ENCODE measurements at places on chromosomes 5 and 9.

- DNase-seq: no peak
These were observed 15.7 kb upstream of the FNIP1 start for GRCh38 chr5:131812371-131813160.

DNA sequence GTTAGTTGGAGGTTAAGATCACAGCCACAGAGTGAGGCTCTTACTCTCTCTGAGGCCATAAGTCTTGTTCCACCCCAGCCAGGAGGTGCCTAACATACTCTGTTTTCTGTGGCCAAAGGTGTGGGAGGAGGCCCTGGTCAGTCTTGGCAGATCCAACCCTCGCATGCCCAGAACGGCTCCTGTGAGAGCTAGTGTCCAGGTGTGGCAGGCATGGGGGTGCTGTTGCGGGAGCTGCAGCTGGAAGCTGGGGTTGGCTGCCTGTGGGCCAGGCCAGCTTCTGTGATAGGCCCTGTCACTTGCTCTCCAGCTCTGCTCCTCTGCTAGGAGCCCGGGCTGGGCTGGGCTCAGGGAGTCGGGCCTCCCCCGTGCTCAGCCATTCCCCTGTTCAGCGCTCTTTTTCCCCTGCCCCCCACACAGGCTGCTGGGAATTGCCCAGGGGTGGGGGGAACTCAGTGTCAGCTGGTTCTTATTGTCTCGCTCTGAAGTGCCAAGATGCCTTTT, 31.6 kb downstream of the IER5L start:
- peak; percentile 77 for DNase-seq

- peak; percentile 32 for DNase-seq
These were observed 5.7 kb downstream of the GCNT1 start for GRCh38 chr9:76464706-76465105.

DNA sequence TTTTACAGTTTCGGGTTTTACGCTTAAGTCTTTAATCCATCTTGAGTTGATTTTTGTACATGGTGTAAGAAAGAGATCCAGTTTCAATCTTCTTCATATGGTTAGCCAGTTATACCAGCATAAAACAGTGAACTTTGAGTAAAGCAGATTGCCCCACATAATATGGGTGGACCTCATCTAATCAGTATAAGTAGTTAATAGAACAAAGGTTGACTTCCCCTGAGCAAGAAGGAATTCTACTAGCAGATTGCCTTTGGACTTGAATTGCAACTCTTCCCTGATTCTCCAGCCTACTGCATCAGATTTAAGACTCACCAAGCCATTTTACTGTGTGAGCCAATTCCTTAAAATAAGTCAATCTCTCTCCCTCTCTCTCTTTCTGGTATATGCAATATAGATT, 173.2 kb downstream of the SNCAIP start:
- no peak for DNase-seq

- peak; percentile 3 for DNase-seq
These were observed 111.6 kb downstream of the CMYA5 start for GRCh38 chr5:79800979-79801827.

Measured in AG10803 (cell line).